Stimulated activated CD8-positive, alpha-beta memory T cell treated with anti-CD3 and anti-CD28 coated beads, Interleukin-15, amount 100 ng/mL, for 4 hours (primary cell): ENCODE measurements at places on chromosomes 11 and 22.

DNA sequence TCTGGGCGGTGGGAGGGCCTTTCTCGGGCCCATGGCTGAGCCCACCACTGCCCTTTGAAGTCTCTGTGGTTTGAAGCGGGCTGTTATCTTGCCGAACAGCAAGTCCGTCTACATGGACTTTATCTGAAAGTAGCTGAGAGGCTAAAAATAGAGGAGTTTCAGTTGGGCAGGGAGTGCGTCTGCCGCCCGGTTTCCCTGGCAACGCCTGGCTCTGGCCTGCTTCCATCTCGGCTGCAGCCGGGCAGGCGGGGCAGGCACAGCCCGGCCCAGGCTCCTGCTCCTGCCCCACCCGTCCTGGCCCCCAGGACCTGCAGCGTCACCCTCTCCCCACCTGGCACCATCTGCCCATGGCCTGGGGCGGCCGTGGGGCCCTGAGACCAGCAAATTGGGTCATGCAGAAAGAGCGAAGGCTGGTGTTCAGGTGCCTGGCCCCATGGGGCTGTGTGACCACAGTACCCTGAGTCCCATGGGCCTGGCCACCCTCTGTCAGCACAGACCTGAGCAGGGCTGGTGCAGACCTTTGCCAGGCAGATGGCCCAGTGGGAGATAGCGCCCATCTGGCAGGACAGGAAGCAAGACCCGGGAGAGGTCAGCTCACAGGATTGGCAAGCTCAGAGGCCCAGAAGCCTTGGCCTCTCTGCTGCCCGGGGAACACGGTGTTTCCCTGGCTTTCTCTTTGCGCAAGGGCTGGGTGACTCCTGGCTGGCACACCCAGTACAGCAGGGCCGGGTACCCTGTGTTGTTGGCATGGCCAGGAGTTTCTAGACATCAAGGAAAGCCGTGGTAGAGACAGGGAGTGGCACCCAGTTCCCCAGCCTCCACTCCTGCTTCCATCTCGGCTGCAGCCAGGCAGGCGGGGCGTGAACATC lies 79.1 kb upstream of the KCNQ1OT1 start:
- no peak for DNase-seq

GRCh38 chr11:34926101-34926830 lies 9.8 kb downstream of the PDHX start:
- DNase-seq, result no peak

GRCh38 chr11:62012451-62012831 lies 45.0 kb upstream of the FTH1 start:
- no peak for DNase-seq

DNA sequence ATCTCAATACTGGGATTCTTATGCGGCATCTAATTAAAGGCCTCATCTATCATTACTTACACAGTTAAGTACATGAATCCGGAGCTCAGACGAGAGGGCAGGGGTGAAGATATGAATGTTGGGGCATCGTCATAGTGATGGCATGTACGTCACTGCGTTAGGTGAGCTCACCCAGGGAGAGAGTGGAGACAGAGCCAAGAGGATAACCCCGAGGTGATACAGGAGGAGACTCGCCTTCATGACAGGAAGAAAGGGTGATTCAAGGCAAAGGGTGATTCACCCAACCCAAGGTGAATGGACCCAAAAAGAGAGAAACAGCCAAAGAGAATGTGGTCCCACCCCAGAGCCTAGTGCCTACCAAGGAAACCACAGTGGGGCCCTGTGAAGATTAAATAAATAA lies 132.9 kb upstream of the BLID start:
- no peak for DNase-seq

DNA sequence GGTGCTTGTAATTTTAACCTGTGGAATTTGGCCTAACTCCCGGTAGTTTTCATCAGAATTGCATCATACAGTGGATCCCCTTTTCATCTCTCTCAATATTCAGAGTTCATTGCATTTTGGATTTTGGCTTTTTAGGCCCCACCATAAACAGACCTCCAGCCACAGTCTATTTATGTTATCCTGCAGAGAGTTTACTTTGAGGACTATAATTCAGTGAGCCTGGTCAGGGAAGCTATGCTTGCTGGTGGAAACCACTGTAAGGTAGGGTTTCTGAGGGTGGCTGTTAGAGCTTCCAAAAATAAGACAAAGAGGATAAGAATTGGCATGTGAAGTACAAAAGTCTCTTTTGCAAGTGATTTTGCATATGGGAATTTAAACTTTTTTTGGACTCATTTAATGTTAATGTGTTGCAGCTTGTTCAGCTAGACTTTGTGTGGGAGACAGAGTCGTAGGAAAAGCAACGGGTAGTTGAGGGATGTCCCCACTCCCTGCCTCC lies 34.8 kb upstream of the DDI1 start:
- DNase-seq, result no peak

DNA sequence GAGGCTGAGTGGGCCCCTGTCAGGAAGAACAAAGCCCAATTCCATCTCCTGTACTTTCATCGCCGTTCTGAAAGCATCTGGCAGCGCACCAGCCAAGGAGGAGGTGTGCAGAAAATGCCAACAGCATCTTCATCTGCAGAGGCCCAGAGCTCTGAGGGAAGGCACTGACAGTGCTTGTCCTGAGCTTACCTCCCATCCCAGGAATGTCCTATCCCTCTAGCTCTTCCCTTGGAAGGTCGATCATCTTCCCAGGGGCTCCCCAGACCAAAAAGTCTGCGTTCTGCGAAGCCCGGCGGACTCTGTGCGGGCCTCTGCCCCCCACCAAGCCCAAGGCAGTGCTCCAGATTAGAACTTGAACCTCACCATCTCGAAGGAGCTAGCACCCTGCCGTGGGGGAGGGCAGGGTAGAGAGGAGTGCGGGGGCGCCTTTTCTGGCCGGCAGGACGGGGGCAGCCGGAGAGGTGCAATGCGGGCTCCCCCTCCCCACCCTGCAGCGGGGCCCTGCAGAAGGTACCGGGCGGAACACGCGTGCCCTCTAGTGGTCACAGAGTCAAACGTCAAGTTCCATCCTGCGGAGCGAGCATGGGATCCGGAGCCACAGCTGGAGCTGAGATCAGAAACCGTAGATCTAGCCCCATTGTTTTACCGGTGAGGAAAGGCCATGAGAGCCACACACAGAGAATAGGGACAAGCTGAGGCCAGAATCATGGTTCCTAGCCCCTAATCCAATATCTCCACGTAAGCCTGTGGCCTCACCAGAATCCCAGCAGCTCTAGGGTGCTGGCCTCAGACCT lies 5.0 kb downstream of the SCN2B start:
- DNase-seq, result peak; percentile 50

GRCh38 chr11:40061221-40061620 lies 1398.2 kb downstream of the LRRC4C start:
- DNase-seq, result no peak

- no peak for DNase-seq
Observed at GRCh38 chr11:15114501-15115475, at the start of gene INSC. TSS of gene INSC (plus strand) at chr11:15114923. CDS start at chr11:15149175, 34,252 bp downstream.

DNA sequence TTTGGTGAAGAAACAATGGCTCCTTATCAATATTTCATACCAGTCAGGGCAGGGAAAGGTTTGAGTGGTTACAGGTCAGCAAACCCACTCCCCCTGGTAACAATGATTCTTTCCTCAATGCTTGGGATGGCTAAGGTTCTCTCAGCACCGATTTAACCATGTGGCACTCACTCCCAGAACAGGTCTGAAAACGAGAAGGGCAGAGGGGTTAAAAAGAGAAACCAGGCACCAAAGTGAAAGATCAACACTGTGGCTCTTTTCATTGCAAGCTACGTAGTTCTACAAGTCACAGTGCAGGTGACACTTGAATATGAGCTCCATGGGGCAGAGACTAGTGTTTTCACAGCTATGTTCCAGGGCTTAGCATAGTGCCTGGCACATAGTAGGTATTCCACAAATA lies 132.4 kb downstream of the PLEKHA7 start:
- DNase-seq, result no peak

DNA sequence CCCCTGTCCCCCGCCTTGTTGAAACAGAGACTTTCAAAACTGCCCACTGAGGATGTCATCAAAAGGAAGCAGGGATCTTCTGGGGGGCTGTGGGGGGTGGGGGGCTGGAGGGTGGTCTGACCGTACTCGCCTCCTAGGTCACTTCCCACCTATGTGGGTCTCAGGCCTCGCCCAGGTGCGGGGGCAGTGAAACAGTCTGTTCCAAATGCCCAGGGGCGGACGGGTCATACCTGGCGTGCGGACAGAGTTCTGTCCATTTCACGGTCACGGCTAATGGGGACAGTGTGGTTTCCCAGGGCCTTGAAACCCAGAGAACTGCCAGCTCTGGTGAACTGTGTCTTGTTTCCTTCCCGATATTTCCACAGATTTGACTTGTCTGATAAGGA lies 27.2 kb downstream of the ANO1 start:
- DNase-seq, result no peak

DNA sequence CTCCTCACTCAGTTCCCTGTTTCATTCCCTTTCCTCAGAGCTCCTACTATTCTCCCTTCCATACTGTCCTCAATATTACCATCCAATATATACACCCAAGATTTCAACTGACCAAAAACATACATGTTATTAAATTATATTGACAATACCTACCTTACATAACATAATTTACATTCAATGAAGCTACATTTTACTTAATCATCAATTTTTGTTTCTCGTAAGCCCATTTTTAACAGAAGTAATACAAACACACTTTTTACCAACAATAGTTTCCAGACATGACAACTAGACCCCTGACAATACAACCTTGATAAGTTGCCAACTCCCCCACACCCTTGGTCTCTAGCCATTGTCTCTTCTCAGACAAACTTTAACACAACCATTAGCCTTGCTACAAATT lies 145.8 kb upstream of the DDI1 start:
- DNase-seq, result no peak

- no peak for DNase-seq
Observed at GRCh38 chr22:47835726-47836125, 1073.3 kb downstream of the TBC1D22A start.

DNA sequence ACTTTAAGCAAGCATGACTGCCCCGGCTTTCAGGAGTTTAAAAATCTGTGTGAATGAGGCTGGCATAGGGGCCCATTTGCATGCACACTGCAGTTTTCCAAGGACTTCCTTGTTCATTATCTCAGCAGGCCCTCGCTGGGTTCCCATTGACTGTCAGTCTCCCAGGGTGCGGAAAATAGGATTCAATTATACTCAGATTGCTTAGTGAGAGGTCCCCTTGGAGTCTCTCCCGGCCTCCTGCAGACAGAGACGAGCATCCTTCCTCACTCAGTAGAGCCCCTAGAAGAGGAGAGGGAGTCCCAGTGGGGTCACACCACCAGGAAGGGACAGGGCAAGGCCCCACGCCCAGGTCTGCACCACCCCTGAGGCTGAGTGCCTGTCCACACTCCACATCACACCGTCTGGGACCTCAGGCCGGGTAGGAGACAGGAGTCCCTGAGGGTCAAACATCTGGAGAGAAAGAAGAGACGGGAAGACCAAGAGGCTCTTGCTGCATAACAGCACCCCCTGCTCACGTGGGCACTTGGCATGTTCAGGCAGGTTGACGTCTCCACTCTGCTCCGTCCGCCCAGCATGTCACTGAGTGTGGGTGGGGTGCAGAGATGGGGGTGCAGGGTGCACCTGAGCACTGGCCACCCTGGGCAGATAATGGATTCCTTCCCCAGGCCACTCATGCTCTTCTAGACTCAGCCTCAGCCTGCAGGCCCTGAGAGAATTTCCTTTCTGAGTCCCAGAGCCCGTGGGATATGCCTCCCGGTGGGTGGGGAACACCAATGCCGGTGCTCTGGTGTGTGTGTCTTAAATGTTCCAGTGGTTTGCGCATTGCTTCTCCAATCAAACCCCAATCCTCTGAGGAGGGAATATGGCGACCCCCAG lies 58.8 kb downstream of the MCM5 start:
- no peak for DNase-seq

GRCh38 chr11:79708319-79708932 lies 267.6 kb upstream of the TENM4 start:
- no peak for DNase-seq

- DNase-seq, result no peak
Observed at GRCh38 chr22:46147471-46148267, 2.7 kb upstream of the PPARA start.

GRCh38 chr11:133386852-133387251 lies 145.4 kb downstream of the OPCML start:
- DNase-seq, result no peak

DNA sequence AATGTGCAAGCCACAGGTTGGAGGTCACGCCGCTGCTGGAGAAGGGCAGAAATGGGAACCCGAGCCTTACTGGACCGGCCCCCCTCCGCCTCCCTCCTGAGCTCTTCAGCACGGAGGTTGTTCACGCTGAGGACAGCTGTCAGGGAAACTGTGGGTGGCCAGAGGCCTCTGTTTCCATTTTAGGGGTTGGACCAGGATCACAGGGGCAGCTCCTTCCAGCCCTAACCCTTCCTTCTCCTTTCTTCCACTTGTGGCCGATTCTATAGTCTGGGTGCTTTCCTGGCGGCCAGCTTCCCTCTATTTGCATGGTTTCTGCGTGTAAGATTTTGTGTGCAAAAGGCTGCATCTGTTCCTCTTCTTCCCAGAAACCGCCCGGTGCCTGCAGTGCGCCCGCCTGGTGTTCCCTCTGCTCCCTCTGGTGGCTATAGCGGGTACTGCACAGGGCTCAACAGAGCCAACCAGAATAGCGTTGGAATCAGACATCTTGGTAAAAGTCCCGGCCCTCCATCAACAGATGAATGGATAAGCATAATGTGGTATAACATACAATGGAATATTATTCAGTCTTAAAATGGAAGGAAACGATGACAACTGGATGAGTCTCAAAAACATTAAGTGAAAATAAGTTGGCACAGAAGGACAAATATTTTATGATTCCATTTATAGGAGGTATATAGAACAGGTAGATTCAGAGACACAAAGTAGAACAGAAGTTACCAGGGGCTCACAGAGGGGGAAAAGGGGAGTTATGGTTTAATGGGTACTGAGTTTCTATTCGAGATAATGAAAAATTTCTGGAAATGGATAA lies 8.4 kb upstream of the SLC22A8 start:
- DNase-seq, result peak; percentile 35

GRCh38 chr22:50670513-50670912 lies 2.1 kb upstream of the SHANK3 start:
- no peak for DNase-seq

DNA sequence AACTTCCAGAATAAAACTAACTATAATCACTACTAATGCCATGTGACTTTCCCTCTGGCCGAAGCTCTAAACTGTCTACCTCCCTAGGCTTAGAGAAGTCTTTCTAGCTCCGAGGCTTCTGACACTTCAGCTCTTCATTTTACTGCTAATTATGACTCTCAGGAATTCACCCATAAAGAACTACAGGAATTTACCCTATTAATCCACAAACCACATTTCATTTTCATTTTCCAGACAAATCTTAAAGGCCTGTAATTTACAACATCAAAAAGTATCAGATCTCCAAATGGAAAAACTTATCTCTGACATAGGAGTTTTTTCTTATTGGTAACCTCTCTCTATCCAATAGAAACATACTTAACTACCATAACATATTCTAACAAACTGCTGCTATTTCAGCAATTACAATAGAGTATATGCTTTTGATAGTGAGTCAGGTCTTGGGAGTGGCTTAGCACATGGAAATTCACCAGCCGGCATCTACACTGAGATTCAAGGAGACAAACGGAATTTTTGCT lies 33.4 kb downstream of the MRTFA start:
- no peak for DNase-seq

- DNase-seq, result no peak
Observed at GRCh38 chr22:49391436-49391835, 436.2 kb downstream of the BRD1 start.

- DNase-seq, result no peak
Observed at GRCh38 chr11:59822989-59823566, 12.5 kb upstream of the MRPL16 start.

- no peak for DNase-seq
Observed at GRCh38 chr22:17629641-17630040, 1.1 kb upstream of the ATP6V1E1 start.
